Osteoblast (primary cell): ENCODE measurements at places on chromosomes 3 and 15. TPM values are rescaled to one million over a fixed set of nuclear protein-coding genes. Genes with fewer than 3 reads are reported as not detected.

GRCh38 chr3:134808835-134809234, 13.8 kb downstream of the EPHB1 start:
- no peaks in the 10 kb centered on the region for H3K36me3 ChIP-seq
- H3K4me3 ChIP-seq, result no peak overlapping the region
- no peaks in the 10 kb centered on the region for H3K4me1 ChIP-seq
- H3K27ac ChIP-seq, result no peak overlapping the region
- no peaks in the 10 kb centered on the region for H3K27me3 ChIP-seq

Gene MYO5C
- under 0.01 TPM in 2 replicates for total RNA-seq

- no peak overlapping the region for H3K4me3 ChIP-seq
- H3K4me1 ChIP-seq, result peaks cover 25% of the 10 kb centered on the region
- H3K27ac ChIP-seq, result no peak overlapping the region
- DNase-seq, result peak; percentile 79
Observed at GRCh38 chr3:10981961-10982360, 10.6 kb upstream of the SLC6A1 start.

Gene LINGO1
- total RNA-seq, result under 0.01 and 1.1 TPM in 2 replicates

- peaks cover 5% of the 10 kb centered on the region for H3K4me1 ChIP-seq
- no peak overlapping the region for H3K4me3 ChIP-seq
- no peaks in the 10 kb centered on the region for H3K27me3 ChIP-seq
- H3K27ac ChIP-seq, result no peak overlapping the region
Observed at GRCh38 chr3:173977747-173978146, 580.2 kb downstream of the NLGN1 start.

DNA sequence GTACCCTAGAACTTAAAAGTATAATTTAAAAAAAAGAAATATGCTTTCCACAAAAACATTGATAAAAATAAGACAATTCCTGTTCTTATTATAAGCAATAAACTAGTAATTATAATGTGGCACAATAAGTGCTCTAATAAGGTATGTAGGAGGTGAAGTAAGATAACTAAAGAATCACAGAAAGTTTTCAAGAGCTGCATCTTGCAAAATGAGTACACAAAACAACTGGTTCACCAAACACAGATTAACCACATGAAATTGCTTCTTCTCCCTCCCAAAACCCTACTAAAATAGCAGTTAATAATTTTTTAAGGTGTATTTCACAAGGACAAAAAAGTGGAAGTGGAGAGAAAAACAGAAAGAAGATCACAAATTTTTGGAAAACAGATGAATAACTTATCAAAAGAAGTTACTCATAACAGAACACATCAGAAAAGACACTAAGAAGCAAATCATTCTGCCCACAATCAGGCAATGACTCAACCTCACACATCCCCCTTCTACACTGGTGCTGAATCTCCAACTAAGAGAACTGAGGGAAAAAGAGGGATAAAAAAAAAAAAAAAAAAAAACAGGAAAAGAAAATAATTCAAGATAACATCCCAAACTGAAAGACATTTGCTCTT, 64.2 kb downstream of the TBC1D5 start:
- peak; percentile 45 for DNase-seq
- peaks cover 19% of the 10 kb centered on the region for H3K4me1 ChIP-seq

- peak overlapping the region; percentile 88 for H3K27ac ChIP-seq
- H3K27me3 ChIP-seq, result no peaks in the 10 kb centered on the region
- peaks cover 57% of the 10 kb centered on the region for H3K4me1 ChIP-seq
- no peak overlapping the region for H3K4me3 ChIP-seq
Observed at GRCh38 chr3:170711786-170712185, 125.9 kb upstream of the SLC7A14 start.

Gene OR5K2
- total RNA-seq, result not detected in 2 replicates

- no peaks in the 10 kb centered on the region for H3K36me3 ChIP-seq
- DNase-seq, result no peak
- H3K4me3 ChIP-seq, result no peak overlapping the region
- H3K27me3 ChIP-seq, result no peaks in the 10 kb centered on the region
Observed at GRCh38 chr3:64623125-64623524, 64.7 kb downstream of the ADAMTS9 start.

DNA sequence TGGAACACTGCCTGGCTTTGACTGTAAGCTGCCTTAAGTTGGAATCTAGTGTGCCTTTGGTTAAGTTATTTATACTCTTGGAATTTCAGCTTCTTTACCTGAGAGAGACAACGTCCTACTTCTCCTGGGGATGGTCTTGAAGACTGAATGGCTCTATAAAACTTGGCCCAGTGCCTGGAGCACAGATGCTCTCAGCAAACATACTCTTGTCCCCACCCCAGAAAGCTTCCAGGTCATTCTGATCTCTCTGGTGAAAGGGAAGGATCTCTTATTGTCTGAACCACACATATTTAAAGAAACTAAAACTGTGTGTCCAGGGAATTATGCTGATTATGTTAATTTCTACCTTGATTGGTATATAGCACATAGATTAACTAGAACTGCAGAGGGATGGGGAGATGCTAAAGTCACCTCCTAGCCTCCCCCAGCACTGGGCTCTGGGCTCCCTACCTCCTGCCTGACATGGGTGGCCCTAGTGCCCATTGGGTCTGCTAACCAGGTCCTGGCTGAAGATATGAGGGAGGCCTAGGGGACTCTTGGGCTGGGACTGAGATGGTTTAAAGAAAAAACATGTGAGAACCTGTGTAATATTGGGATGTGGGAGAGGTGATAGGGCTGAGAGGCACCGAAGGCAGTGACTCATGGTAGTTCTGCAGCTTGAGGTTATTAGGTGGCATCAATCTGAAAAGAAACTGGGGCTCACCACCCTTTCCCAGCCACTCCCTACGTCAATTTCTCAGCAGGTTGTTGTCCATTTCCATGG, 171.0 kb downstream of the RPLP1 start:
- H3K36me3 ChIP-seq, result no peaks in the 10 kb centered on the region
- no peaks in the 10 kb centered on the region for H3K4me1 ChIP-seq
- no peak overlapping the region for H3K4me3 ChIP-seq
- H3K27me3 ChIP-seq, result peaks cover 36% of the 10 kb centered on the region
- DNase-seq, result no peak

DNA sequence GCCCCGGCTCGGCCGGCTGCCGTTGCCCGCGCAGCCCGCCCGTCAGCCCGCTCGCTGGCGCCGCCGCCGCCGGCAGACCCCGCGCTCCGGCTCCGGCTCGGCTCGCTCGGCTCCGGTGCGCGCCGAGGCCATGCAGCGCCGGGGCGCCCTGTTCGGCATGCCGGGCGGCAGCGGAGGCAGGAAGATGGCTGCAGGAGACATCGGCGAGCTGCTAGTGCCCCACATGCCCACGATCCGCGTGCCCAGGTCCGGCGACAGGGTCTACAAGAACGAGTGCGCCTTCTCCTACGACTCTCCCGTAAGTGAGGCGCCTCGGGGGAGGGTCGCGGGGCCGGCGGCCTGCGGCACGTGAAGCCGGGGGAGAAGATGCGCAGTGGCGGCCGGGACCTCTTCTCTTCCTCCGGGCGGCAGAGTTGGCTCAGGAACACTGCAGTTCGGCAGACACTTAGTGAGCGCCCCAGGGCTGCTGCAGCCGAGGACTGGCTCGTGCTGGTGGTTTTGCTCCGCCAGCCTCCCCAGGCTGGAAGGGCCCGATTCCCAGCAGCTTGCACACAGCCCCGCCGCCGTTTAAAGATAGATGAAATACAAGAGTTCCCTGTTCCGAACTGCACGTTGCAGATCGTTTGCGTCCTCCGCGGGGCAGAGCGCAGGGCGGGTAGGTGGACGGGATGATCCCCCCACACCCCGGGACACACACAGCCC, 407 bp downstream of the USP13 start:
- H3K36me3 ChIP-seq, result no peaks in the 10 kb centered on the region
- peak overlapping the region; percentile 80 for H3K27ac ChIP-seq
- DNase-seq, result peak; percentile 95
- peaks cover 12% of the 10 kb centered on the region for H3K4me1 ChIP-seq
- H3K4me3 ChIP-seq, result peak overlapping the region; percentile 89

DNA sequence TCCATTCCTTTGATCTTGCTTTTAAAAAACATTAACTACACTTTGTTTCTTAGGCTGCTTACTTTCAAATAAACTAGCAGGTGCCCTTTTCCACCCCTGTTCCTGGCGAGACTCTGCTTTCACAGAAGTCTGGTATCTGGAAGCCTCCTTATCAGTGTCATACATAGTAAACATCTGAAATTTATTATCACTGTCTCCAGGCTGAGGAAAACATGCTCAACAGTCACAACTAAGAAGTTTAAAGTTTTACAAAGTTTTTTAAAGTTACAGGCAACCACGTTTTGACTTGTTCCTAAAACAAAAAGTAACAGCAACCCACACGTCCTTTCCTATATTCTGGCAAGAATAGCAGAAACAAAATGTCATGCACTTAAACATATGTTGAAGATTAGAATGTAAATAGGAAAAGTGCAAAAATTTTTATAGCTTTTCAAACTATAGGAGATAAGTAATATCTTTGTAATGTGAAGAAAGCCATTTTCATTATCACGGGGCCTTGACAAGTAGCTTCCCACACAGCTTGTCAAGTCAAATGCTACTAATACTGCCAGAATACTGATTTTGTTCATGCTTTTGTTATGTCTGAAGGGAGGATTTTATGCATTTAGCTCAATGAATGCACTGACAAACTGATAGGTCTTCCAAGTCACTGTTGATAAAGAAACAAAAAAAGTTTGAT, 275.2 kb upstream of the KCNMB2 start:
- H3K27me3 ChIP-seq, result no peaks in the 10 kb centered on the region
- no peaks in the 10 kb centered on the region for H3K36me3 ChIP-seq
- no peak overlapping the region for H3K4me3 ChIP-seq
- H3K4me1 ChIP-seq, result no peaks in the 10 kb centered on the region
- H3K27ac ChIP-seq, result no peak overlapping the region

Gene GNAI2
- total RNA-seq, result 223 and 248 TPM in 2 replicates

GRCh38 chr15:91263632-91264531, 163.8 kb downstream of the SV2B start:
- no peak overlapping the region for H3K4me3 ChIP-seq
- peaks cover 10% of the 10 kb centered on the region for H3K4me1 ChIP-seq
- peaks cover 2% of the 10 kb centered on the region for H3K27me3 ChIP-seq
- H3K36me3 ChIP-seq, result no peaks in the 10 kb centered on the region

DNA sequence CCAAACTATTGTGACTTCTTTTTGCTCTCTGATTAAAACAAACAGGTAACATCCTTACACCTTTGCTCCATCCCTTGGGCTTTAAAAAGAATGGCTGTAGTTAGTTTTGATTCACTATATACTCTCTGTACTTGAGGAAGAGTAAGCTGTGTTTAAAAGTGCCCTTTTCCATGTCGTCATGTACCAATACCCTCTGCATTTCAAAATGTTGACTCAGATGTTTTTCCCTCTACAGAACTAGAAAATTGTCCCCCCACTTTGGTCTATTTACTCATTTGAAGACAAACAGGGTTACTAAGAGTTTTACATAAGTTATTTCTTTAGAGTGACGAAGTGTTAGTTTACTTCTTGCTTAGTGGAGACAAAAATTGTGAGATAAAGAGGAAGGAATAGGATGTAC, 62.7 kb downstream of the TASOR start:
- DNase-seq, result no peak
- H3K36me3 ChIP-seq, result peaks cover 61% of the 10 kb centered on the region
- no peak overlapping the region for H3K27ac ChIP-seq
- peaks cover 5% of the 10 kb centered on the region for H3K4me1 ChIP-seq

DNA sequence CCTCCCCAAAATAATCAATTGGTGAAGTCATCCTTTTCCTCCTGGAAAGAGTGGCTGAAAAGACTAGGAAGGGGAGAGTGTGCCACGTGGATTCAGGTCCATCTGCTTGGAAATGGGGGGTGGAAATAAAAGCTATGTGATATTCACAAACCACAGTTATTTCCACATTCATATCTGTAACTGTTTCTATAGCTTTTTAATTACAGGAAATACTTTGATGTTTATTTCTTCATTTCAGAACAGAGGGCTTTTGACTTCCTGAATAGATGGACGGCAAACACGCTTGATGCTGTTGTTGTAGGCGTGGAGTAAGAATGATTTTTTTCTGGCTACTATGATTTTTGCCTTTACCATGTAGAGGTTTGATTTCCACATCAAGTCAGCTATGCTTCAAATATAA, 10.1 kb downstream of the AADACL2 start:
- no peak overlapping the region for H3K27ac ChIP-seq
- H3K4me3 ChIP-seq, result no peak overlapping the region
- DNase-seq, result no peak
- peaks cover 2% of the 10 kb centered on the region for H3K27me3 ChIP-seq
- no peaks in the 10 kb centered on the region for H3K4me1 ChIP-seq
- H3K36me3 ChIP-seq, result no peaks in the 10 kb centered on the region

DNA sequence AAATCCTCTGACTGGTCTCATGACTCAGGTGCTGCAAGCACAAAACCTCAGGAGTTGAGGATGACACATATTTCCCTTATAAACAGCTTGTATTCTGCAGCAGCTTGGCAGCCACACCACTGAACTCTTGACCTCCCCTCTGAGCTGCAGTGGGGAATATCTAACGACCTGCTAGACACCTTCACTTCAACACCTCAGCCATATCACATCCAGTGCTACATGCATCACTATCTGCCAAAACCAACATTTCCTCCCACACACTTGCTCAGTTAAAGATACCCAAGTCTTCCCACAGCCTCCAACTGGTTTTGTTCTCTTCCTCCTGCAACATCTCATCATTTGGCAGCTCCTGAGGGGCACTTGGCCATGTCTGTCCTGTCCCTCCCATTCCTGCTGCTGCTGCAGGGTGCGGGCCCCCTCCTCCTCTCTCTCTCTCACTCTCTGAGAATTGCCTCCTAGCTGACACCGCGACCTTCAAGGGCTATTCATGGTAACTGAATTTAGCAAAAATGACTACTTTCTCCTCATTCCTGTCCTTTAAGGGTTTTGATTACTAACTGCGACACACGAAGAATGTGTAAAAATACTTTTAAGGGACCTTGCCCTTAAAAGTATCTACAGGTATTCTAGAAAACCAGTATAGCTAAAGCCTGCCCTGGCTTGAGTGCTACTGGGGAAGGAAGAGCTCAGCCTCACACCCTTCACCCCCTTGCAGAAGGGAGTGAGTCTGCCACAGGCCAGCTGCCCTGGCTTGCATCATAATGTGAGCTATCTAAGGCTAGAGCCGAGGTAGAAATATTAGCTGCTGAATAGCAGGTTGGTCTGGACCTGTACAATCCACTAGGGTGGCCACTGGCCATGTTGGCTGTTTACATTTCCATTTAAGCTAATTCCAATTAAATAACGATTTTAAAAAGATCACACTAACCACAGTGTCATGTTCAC, 5.0 kb upstream of the CCR9 start:
- no peaks in the 10 kb centered on the region for H3K36me3 ChIP-seq
- peaks cover 5% of the 10 kb centered on the region for H3K4me1 ChIP-seq
- peaks cover 45% of the 10 kb centered on the region for H3K27me3 ChIP-seq
- H3K4me3 ChIP-seq, result no peak overlapping the region
- no peak for DNase-seq

- no peak for DNase-seq
- H3K4me1 ChIP-seq, result no peaks in the 10 kb centered on the region
- H3K4me3 ChIP-seq, result no peak overlapping the region
- H3K36me3 ChIP-seq, result no peaks in the 10 kb centered on the region
- H3K27me3 ChIP-seq, result no peaks in the 10 kb centered on the region
- no peak overlapping the region for H3K27ac ChIP-seq
Observed at GRCh38 chr15:81056304-81056703, 55.6 kb downstream of the TLNRD1 start.

Gene CEMIP
- 579 and 687 TPM in 2 replicates for total RNA-seq

Gene POU1F1
- total RNA-seq, result not detected in 2 replicates
